Activated CD4-positive, alpha-beta memory T cell treated with anti-CD3 and anti-CD28 coated beads for 36 hours (primary cell): ENCODE measurements at places on chromosomes 13 and 19. TPM values are rescaled to one million over a fixed set of nuclear protein-coding genes. Genes with fewer than 3 reads are reported as not detected.

GRCh38 chr19:33281296-33281926 is 20.9 kb downstream of the CEBPA start:
- DNase-seq: no peak

DNA sequence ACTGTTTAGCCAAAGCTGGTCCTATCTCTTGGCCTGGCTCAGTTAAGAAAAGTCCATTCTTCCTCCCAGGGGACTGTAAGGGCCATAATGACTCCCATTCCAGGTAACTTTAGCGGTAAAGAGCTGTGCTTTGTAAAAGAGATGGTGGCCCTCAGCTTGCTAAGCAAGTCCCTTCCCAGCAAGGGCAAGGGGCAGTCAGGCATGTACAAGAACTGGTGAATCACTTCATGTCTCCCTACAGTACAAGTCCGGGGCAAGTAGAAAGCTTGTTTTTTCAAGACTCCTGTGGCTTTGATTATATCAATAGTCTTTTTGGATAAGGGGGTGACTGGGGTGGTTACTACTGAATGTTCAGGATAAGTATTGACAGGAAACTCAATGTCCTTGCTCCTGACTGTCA is 88.9 kb downstream of the SLC25A15 start:
- DNase-seq: no peak

- no peak for DNase-seq
Measured at GRCh38 chr19:18446811-18447359, 9.0 kb upstream of the ISYNA1 start.

- DNase-seq: no peak
Measured at GRCh38 chr13:99276706-99277105, 18.5 kb upstream of the GPR18 start.

DNA sequence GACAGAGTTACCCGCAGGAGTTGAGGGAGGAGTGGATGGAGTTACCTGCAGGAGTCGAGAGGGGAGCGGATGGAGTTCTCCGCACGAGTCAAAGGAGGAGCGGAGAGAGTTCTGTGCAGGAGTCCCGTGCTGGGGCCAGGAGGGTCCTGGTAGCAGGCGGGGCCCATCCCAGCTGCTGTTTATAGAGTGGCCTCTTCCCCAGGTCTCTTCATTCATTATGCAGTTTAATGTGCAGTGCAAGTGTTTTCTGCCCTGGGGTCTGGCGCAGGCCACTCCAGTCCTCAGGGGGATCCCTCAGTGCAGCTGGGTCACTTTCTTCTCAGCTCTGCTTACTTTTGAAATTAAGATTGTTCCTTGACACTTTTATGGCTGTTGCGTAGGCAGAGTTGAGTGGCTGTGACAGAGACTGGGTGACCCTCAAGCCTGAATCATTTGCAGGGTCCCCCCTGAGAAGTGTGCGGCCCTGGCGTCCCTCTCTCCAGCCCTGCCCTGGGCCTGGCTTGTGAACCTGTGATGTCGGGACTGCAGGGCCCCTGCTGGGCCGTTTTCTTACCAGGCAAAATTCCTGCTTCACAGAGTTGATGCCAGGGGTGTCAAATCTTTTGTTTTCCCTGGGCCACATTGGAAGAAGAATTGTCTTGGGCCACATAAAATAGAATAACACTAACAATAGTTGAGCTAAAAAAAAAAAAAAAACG is 17.9 kb downstream of the TFDP1 start:
- no peak for DNase-seq

GRCh38 chr13:36412736-36413135 is 19.6 kb upstream of the CCNA1 start:
- DNase-seq: no peak

- DNase-seq: no peak
Measured at GRCh38 chr13:43305416-43305815, 282.0 kb downstream of the DNAJC15 start.

GRCh38 chr13:43831088-43831487 is 44.3 kb upstream of the ENOX1 start:
- no peak for DNase-seq

GRCh38 chr19:19911150-19911549 is 10.4 kb downstream of the ZNF93 start:
- DNase-seq: no peak

GRCh38 chr13:110777251-110777820 is 63.8 kb downstream of the ING1 start:
- DNase-seq: no peak

GRCh38 chr19:13505164-13505695 is 1.0 kb downstream of the CACNA1A start:
- no peak for DNase-seq

- DNase-seq: no peak
Measured at GRCh38 chr13:48232420-48233045, 473 bp upstream of the ITM2B start.

DNA sequence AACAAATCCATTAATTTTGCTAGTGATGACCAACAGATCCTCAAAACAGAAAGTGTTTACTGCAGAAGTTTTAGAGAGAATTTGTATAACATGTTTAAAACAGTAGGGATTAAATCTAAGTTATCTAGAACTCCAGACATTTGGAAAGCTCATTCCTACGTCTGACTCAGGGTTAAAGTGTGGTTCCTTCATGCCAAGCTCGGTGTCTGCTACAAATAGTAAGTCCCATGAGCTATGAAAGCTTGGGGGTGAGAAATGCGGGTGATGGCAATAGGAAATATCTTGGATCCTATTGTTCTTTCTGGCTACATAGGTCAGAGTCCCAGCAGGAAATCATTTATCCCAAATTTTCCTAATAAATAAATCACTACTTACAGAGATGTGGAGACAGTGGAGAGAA is 867.1 kb downstream of the UQCRFS1 start:
- no peak for DNase-seq

GRCh38 chr19:54138489-54139256 is 1.1 kb downstream of the CNOT3 start:
- peak; percentile 54 for DNase-seq

- no peak for DNase-seq
Measured at GRCh38 chr13:113449693-113450347, 3.5 kb downstream of the ADPRHL1 start.

- DNase-seq: no peak
Measured at GRCh38 chr19:50497022-50497405, 14.0 kb downstream of the JOSD2 start.

- no peak for DNase-seq
Measured at GRCh38 chr13:41137951-41138350, 5.3 kb upstream of the KBTBD6 start.

The ZNF730 gene
- 0.51 TPM for total RNA-seq

The OVOL3 gene
- not detected for total RNA-seq

The TMEM255B gene
- total RNA-seq: 0.61 TPM

The FAM124A gene
- total RNA-seq: 0.24 TPM

The SHC2 gene
- 0.21 TPM for total RNA-seq

The SPHK2 gene
- 24.6 TPM for total RNA-seq

The CRX gene
- not detected for total RNA-seq

The QPCTL gene
- 13.8 TPM for total RNA-seq

The NRTN gene
- 0.97 TPM for total RNA-seq

The SERPINE3 gene
- not detected for total RNA-seq

The GPR4 gene
- total RNA-seq: not detected

The VSIG10L gene
- total RNA-seq: 3.5 TPM

The GNG7 gene
- total RNA-seq: 0.88 TPM

The LINGO3 gene
- total RNA-seq: 0.10 TPM
